ENCODE measurements at places on chromosomes 1 and 21. TPM values are rescaled to one million over a fixed set of nuclear protein-coding genes. Genes with fewer than 3 reads are reported as not detected.

DNA sequence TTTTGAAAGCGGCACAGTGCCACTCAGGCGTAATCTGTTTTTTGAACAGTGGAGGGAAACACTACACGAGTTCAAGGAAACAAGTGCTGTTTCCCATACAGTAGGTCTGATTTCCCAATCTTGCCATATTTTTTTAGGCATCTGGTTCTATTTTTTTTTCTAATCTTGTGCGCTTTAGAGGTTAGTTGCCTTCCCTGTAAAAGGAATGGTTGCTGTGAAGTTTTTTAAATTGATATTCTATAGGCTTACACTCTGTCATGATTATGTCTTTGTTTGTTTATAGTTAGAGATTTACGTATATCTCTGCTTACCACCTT lies 1.2 kb downstream of the NASP start:
- no peak for ATAC-seq

- ATAC-seq, result no peak
These were observed 11.7 kb downstream of the ADPRS start for GRCh38 chr1:36100376-36100775.

DNA sequence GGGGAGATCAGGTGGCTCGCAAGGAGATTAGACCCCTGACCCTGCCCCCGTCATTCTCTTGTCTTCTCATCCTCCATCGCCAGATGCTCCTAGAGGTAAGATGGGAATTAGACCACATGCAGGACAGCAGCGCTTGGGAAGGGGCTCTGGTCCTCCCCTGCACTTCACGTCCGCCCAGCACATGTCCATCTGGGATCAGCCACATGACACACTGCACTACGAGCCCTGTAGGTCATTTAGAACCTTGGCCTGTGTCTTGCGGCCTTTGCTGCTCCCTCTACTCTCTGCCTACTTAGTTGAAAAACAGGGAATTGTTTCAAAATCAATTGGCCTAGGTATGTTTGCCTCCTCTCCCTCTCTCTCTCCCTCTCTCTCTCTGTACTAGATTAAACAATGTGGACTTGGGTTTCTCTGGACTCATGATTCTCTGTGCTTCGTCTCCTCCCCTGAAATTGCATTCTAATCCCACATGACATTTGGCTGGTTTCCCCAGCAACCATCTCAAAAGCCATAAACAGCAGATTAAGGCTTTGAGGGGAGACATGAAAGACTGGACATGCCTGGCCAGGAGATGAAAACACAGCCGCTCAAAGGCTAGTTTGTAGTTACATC lies 3.8 kb upstream of the NCMAP start:
- no peak for ATAC-seq

Gene HSF2BP
- total RNA-seq, result 1.0 TPM

- ATAC-seq, result no peak
These were observed 75.5 kb upstream of the IPO9 start for GRCh38 chr1:201753492-201753891.

Gene SAMSN1
- total RNA-seq, result 76.9 TPM

DNA sequence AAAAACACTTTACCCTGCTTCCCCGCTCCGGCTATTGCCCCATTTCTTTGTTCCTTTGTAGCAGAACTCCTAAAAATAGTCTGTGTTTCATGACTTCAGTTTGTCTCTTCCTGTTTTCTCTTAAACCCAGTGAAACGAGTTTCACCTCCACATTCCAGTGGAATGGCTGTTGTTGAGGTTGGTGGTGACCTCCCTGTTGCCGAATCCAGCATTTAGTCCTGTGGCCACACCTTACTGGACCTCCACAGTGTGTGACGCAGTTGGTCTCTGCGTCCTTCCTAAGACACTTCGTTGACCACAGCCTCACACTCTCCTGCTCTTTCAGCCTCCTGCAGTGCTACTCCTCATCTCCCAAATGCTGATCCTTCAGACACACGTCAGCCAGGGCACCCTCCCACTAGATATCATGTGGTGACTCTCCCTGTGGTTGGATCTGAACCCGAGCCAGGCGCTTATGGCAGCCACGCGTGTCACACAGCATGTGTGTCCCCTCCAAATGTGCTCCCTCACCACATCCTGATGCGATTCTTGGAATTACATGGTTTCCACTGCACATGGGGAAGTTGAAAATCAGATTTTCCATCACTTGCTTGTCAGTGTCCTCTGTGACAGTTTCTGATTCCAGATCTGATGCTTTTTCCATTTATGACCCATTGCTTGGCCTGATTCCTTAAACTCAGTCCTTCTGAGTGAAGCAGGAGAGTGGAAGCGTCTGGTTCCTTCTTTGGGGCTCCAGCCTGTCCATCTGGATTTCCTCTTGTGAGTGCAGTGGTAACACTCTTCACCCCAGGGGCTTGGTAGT lies 99.1 kb upstream of the ARTN start:
- no peak for ATAC-seq

- no peak for ATAC-seq
These were observed 8.7 kb downstream of the KPNA6 start for GRCh38 chr1:32116531-32116930.

Data from activated T-helper 17 cell treated with anti-CD3 and anti-CD28 coated beads, Interleukin-2, amount 50 U/mL, for 72 hours (primary cell).